ENCODE measurements at places on chromosomes 11 and 22.

GRCh38 chr22:17912945-17913721, 111.2 kb downstream of the MICAL3 start:
- DNase-seq: no peak

DNA sequence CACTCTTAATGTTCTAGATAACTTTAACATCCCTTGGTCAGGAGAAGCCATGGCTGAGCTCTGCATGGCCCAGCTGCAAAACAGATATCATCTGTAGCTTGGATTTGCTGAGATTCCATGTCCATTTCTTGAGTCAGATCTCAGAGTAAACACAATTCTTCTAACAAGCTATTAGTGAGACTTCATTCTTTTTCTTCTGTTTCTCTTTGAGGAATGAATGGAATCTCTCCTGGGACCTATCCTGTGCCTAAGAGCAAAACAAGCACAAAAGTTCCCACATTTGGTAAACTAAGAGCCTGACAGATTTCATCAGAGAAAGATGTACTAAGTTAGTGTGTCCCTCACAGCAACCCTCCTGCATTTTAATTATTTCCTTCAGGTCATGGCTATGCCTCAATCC, 142.8 kb downstream of the MAML2 start:
- DNase-seq: no peak

GRCh38 chr11:104529213-104529612, 365.3 kb upstream of the PDGFD start:
- DNase-seq: no peak

DNA sequence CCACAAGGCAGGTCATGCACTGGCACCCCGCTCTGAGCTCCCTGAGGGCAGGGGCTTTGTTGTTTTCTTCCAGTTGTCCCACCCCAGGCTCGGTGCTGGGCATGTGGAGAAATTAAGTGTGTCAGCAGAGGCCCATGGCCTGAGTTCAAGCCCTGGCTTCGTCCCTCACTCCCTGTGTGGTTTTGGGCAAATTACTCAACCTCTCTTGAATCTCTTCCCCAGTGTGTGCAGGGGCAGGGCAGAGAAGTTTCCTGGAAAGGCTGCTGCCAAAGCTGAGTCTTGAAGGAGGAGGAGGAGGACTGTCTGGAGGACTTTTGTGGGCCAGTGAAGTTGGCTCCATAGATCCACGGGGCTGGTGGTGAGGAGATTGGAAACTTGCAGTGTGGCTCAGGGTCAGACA, 138.1 kb upstream of the E2F8 start:
- DNase-seq: no peak

DNA sequence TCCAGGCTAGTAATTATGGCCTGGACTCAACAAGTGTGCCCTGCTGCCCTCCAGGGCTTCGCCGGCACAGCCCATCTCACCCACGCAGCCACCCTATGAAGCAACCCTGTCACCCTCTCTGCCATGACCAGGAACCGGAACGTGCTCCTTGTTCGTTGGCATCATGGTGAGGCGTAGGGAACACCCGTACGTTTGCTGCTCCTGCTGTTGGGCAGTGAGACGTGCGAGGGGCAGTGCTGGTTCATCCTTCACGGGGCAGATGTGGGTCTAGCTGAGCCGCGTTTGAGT, 20.7 kb downstream of the NADSYN1 start:
- no peak for DNase-seq

GRCh38 chr11:64659417-64660144, 63.4 kb downstream of the NRXN2 start:
- no peak for DNase-seq

- no peak for DNase-seq
Measured at GRCh38 chr22:25170426-25170980, 29.2 kb upstream of the CRYBB3 start.

GRCh38 chr11:82854242-82854641, 46.0 kb downstream of the PRCP start:
- no peak for DNase-seq

- DNase-seq: no peak
Measured at GRCh38 chr22:38649841-38650522, 6.2 kb downstream of the FAM227A start.

DNA sequence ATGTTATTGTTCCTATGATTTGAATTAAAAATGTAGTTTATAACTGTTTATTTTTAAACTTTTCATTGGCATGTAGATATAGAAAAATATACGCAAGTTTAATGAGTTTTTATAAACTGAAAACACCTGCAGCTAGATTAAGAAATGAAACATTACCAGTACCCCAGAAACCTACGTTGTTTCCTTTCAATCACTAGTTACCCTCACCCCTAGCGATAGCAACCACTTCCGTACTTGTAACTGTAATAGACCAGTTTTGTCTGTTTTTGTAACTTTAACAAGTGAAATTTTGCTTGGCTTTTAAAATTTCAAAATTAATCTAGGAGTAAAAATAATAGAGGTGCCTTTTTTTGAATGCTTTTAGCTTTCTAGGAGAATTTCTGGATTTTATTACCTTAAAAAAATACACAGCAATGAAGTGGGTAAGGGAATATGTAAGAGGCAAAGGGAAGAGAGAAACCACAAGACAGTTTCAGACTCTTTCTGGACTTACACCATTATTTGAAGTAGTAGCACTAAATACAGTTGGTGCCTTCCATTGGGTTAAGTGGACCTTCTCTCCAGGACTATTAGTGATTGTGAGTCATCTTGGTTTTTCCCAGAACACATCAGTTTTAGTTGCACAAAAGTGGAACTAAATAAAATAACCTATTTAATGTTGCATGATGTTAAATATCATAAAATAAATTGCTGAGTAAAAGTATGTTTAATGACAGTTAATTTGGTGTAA, 18.7 kb upstream of the NAT10 start:
- DNase-seq: no peak

- DNase-seq: no peak
Measured at GRCh38 chr11:129813231-129813791, 2.3 kb upstream of the TMEM45B start.

DNA sequence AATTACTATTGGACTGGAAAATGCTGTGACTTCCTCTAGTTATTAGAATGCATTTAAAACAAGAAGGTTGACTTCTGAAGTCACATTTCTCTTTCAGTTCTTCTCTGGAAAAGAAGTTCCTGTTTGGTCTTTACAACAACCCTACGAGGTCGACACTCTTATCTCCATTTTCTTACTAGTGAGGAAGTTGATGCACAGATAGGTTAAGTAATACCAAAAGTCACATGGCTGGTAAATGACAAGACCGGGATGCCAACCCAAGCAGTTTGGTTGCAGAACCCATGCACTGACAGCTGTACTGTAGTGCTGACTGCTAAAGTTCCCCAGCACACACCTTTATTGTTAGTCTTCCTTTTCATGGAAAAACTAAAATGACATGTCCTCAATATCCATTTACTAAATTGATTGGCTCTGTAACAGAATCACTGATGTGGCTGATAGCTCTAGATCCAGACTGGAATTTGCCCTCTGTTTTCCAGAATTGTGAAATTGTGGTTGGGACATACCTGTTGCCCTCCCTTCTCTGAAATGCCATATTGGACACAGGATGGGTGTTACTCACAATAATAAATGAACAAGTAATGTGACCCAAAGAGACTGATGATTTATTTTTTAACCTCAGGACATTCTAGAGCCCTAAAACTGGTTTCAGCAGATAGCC, 9.4 kb upstream of the TECTA start:
- DNase-seq: no peak

GRCh38 chr22:36391638-36392037, 3.9 kb upstream of the MYH9 start:
- no peak for DNase-seq

DNA sequence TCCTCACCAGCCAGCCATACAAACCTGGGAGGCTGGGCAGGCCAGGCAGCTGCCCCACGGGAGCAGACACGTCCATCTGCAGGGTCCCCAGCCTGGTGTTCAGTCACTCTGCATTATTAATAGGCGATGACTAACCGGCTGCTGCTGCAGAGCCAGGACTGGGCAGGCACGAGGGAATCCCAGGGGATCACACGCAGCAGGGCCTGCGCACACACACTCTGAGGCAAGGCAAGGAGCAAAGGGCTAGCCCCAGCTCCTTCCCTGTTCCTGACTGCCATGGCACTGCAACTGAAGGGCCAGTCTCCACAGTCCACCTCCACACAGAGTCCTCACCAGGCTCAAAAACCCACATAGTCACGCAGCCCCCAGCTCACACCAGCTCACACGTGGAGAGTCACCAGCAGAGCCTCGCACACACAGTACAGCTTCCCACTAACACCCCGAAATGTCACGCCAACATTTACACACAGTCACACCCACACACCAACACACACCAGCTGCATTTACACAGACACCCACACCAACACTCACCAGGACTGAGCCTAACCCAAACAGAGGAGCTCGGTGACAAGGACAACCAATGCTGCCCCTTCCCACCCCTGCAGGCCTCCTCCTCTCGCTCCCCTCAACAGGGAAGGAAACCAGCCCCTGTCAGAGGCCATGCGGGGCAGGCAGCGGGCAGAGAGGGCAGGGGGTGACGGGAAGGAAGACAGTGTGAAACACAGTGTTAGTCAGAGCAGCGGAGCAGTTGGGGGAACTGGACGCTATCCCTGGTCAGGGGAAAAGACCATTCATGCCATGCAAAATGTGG, 47.3 kb downstream of the NRXN2 start:
- DNase-seq: peak; percentile 81

GRCh38 chr11:2892967-2893528, 7.5 kb upstream of the CDKN1C start:
- DNase-seq: no peak

- DNase-seq: no peak
Measured at GRCh38 chr11:72230764-72231365, 6.3 kb downstream of the INPPL1 start.

- DNase-seq: peak; percentile 60
Measured at GRCh38 chr11:69122630-69123431, 32.9 kb upstream of the SMIM38 start.

DNA sequence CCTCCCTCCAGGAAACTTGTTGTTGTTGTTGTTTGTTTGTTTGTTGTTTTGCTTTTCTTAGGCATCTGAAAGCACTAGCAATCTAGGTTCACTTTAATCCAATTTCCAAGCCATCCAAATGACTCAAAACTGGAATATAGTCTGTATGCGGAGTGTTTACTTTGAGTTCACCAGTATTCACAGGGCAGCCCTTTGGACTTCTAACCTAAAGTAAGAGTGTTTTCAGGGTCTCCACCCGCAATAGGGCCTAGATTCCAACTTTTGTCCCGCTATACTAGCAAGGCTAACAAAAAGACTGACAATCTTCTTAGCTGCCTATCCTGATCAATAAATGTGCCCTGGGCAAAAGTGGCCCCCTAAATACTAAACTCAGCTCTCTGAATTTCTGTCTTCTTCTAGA, 13.6 kb downstream of the PGM2L1 start:
- DNase-seq: no peak

- no peak for DNase-seq
Measured at GRCh38 chr22:40058265-40058664, 63.5 kb downstream of the FAM83F start.

- peak; percentile 12 for DNase-seq
Measured at GRCh38 chr22:46072981-46073682, 77.2 kb upstream of the PPARA start.

GRCh38 chr11:6196396-6196795, 2.6 kb upstream of the OR52W1 start:
- no peak for DNase-seq

DNA sequence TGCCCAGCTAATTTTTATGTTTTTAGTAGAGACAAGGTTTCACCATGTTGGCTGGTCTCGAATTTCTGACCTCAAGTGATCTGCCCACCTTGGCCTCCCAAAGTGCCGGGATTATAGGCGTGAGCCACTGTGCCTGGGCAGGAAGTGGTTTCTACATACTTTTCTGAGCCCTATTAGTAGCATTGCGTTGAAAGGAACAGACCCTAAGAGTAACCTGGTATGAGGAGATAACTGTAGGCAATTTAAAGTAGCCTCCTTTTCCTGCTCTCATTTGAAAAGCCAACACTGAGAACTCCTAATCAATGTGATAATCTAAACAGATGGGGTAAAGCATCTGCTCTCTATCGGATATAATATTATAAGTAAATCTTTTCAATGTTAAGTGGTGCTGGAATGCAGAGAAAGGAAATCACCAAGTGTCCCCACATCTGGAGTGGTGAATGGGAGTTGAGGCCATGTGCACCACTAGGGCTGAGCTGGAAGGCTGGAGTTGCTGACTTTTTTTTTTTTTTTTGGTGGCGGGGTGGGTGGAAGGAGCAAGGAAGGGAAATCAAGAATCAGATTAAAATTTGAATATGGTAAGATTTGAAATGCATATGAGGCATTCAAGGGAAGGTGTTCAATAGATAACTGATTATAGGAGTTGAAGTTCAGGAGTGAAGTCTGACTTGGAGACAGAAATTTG, 20.7 kb downstream of the PDHX start:
- no peak for DNase-seq

DNA sequence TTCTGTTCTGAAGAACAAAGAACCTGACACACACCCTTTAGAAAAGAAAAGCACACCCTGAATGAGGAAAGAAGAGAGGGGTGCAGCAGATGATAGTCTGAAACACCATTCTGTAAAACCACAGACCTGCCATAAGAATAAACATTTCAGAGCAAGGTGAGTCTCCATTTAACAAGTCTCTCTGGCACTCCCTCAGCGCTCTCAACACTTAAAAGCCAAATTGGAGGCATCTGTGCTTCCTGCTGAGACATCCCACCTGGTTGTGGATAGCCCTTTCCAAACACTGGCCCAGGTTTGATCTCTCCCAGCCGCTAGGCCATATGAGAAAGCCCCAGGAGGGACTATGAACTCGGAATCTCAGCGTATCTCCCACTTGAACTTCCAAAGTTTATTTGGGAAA, 36.3 kb downstream of the ETS1 start:
- DNase-seq: no peak

DNA sequence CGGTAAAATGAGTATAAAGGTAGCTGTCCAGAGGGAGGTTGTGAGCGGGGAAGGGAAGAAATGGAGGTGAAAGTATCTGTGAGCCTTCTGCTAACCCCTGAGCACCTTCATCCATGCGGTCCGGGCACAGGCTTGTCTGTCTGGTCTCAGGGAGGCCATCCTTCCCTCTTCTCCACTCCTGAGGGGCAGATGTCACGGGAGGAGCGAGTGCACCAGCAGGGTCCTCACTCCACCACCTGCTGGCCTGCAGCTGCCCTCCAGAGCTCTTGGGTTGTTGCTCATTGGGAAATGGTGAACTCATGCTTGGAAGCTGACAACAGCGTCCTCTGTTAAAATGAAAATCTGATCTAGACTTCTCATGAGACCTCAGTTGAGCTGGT, 33.8 kb upstream of the WNT11 start:
- DNase-seq: no peak

- peak; percentile 45 for DNase-seq
Measured at GRCh38 chr11:119673759-119674336, 55.2 kb downstream of the NECTIN1 start.

GRCh38 chr11:657691-658126, 20.6 kb downstream of the DRD4 start:
- no peak for DNase-seq
